T-helper 1 cell (primary cell): ENCODE measurements at places on chromosomes 7 and 10.

DNA sequence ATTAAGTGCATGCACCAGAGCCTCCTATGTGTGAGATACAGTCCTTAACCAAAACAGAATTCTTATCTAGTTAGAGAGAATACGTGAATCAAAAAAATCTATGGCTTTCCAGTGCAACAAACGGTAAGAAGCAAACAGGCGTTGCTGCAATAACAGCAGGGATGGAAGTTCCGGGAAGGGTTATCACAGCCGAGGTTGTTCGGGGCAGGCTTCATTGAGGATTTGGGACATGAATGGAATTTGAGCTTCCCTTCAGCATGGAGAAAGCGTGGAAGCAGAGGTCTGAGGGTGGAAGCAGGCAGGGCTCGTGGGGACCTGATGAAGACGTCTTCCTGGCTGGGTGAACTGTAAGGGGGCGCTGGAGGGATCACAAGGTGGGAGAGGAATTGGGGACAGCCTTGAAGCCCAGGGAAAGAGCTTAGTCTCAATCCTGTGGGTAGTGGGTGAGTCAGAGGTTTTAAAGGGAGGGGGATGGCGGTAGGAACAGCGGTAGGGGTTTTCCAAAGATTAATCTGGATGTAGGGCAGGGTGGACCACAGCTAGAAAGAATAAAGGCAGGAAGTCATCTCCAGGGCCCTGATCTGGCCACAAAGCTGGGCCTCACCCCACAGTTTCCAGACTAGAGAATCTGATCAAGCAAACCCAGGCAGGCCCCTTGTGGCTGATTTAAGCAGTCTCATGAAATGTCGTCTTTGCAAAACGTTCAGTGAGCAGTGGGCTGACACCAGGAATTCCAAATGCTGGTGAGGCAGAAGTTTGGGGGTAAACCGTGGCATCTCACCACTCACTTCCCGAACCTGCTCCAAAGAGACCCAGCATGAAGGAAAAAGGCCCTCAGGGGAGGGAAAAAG, 65.1 kb downstream of the CALML3 start:
- DNase-seq = no peak

GRCh38 chr7:141700848-141701371, 1.1 kb downstream of the DENND11 start:
- DNase-seq = peak; percentile 4

DNA sequence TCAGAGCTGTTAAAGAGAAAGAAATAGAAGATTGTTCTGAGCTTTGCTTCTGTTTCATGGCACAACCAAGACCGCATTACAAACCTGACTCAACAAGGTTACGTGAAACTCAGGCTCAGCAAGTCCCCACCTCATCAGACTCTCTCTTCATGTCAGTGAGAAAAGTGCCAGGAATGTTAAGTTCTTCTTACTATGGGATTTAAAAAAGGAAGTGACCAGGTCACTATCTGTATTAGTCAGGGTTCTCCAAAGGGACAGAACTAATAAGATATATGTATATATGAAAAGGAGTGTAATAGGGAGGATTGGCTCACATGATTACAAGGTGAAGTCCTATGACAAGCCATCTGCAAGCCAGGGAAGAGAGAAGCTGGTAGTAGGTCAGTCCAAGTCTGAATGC, 25.4 kb upstream of the PAPSS2 start:
- DNase-seq = no peak

- DNase-seq = no peak
Measured at GRCh38 chr10:48517482-48517881, 87.4 kb downstream of the ARHGAP22 start.

DNA sequence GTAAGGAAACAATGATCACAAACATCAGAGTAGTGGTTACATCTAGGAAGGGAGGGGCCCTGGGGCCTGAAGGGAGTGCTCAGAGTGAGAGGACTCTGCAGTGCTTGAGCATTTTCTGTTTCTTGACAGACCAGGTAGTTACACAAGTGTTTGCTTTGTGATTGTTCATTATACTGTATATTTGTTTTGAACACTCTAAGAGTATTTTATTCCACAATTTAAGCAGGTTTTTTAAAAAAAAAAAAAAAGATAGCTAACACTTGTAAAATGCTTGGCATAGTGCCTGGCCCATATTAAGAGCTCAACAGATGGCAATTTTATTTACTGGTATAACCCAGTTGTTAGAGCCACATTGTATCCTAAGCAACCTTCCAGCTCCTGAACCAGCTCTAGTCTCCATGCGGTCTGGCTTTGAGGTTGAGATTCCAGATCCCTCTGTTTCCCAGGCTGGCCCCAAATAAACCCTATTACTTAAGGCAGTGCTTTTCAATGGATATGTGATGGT, 20.1 kb upstream of the ATXN7L1 start:
- no peak for DNase-seq

GRCh38 chr10:73756183-73756582, 12.0 kb downstream of the SEC24C start:
- DNase-seq = no peak

GRCh38 chr10:61746377-61746776, 83.6 kb downstream of the CABCOCO1 start:
- DNase-seq = no peak

DNA sequence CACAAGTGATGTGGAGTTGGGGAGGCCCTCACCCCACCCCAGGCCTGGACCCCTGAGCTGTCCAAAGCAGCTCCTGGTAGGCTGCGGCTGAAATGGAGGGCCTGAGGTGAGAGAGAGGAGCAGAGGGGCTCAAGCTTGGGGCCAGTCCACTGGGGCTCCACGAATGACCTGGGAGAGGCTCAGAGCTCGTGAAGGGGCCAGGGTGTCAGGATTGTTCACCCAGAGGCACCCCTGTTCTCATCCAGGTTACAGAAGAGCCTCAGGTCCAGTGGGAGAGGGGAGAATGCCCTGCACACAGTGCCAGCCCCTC, 102.2 kb upstream of the RET start:
- DNase-seq = no peak

DNA sequence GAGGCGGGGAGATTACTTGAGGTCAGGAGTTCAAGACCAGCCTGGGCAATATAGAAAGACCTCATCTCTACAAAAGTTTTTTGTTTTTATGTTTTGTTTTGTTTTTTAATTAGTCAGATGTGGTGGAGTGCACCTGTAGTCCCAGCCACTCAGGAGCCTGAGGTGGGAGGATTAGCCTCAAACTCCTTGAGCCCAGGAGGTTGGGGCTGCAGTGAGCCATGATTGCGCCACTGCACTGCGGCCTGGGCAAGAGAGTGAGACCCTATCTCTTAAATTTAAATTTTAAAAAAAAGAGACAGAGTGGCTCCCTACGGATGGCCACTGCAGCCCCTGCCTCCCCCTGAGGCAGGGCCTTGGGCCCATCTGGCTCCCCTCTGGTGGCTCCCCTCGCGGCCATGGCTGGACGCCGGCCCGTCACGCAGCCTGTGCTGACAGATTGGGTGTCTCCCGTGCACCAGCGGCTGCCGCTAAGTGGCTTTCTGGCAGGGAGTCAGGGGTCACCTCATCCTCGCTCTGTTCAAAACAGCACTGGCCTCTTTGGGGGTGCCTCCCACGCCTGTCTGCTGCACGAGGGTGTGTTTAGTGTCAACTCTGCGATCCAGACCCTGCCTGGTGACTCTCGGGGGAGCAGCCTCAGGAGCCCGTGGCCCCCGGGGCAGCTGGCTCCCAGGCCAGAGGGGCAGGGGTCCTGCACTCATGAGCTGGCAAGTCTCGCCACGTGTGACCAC, 44.4 kb upstream of the ELN start:
- DNase-seq = no peak

- DNase-seq = no peak
Measured at GRCh38 chr7:35415411-35415822, 161.5 kb upstream of the TBX20 start.

DNA sequence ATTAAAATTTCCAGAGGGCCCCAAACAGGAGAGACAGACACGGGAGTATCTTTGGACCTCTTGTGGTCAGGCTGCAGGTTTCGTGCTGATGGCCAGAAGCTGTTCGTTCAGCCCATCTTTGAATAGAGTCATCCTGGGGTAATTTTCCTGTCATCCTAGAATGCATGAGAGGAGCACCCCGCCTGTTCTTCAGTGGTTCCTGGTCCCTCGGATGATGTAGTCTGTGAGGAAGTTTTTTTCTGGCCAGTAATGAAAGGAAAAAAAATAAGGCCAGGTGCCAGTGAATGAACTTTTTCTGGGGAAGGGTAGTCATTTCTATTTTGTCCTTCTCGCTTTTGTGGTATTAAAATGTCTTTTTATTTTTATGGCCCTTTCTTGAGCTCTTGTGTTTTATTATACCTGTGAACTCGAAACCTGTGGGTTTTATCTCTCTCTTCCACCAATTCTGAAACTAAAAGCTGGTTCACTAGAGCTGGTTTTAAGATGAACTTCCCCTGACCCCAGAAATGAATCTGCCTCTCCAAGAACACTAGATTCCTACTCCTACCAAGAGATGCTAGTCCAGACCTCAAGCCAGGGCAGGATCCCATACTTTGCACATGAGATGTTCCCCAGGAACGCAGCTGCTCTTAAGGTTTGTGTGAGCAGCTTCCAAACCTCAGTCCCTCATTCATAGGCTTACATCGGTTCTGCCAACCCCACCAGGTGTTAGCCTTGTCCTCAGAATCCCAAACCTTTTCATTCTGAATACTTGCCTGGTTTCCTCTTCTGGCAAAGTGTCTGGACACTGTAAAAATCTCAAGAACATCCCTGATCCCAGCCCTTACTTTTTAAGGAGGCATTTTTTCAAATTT, 15.4 kb upstream of the MEST start:
- DNase-seq = no peak

DNA sequence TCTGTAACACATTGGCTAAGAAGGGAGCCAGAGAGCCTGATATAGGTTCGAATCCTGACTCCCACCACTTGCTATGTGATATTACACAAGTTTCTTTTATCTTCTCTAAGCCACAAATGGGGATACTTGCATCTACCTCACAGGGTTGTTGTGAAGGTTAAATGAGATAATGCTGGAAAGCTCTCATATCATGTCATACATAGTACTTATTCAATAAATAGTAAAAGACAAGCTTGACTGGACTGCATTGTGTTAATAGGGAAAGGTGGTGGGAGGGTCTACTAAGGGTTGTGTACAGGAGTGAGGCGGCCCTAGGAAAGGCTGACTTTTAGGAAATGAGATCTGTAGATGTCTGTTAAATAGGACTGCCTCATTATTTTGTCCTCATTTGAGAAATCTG, 35.8 kb upstream of the DNMBP start:
- no peak for DNase-seq

DNA sequence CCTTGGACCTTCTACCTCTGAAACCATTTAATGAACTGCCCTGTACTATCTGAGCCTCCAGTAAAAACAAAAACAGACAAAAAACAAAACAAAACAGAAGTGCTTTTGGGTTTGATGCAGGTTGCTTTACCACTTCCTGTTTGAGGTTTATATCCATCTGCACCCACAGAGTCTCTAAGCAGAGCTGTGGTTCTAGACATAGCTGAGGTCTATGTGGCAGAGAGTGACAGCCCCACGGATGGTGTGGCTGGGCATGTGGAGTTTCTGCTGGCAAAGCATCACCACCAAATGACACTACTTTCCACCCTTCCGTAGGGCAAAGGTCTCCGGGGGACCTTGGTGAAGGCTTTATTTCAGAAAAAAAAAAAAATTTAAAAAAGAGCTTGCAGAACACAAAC, 754.2 kb downstream of the GRID1 start:
- peak; percentile 26 for DNase-seq

GRCh38 chr10:96999987-97000386, 167.9 kb downstream of the LCOR start:
- no peak for DNase-seq

DNA sequence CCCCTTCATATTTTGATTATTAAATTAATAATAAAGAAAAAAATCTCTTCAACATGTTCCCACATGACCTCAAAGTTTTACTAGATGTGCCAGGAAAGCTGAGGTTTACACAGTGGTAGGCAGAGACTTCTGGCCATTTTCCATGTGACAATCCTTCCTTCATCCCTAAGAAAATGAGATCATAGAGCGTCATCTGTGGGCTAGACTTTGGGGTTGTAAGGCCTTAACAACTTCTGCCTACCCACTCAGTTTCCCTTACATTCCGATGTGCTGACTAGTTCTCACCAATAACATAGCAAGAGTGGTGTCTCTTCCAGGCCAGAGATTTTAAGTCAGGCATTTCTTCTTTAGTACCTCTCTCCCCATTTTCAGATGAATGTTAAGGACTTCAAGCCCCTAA, 171.1 kb upstream of the PHF14 start:
- no peak for DNase-seq

GRCh38 chr10:118518095-118518494, 77.4 kb downstream of the PRLHR start:
- DNase-seq = no peak

- no peak for DNase-seq
Measured at GRCh38 chr7:91288208-91288824, 24.1 kb downstream of the FZD1 start.

DNA sequence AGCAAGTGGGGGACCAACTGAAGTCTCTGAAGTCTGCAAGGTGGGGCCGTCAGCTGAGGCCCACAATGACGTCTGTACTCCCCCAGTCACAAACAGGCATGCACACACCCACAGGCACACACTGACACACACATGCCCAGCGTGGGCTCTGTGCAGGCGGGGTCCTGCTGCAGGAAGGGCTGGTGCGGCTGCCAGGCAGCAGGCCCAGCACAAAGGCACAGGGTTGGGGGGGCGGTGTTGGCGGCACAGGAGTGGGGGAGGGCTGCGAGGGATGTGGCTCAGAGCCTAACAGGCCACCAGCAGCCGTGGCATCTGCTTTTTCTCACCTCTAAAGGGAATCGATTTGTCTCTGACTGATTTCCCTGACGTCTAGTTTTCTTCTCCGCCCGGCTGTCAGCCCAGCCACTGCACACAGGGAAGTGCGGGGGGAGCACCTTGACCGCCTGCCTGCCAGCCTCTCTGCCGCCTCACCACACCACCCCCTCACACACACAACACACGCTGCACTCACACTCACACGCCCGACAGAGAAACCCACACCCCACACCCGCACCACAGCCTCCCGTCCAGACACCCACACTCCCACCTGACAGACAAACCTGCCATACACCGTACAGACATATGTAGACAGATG, 43.5 kb upstream of the ZMIZ1 start:
- no peak for DNase-seq

- no peak for DNase-seq
Measured at GRCh38 chr7:84336766-84337165, 142.2 kb upstream of the SEMA3A start.

DNA sequence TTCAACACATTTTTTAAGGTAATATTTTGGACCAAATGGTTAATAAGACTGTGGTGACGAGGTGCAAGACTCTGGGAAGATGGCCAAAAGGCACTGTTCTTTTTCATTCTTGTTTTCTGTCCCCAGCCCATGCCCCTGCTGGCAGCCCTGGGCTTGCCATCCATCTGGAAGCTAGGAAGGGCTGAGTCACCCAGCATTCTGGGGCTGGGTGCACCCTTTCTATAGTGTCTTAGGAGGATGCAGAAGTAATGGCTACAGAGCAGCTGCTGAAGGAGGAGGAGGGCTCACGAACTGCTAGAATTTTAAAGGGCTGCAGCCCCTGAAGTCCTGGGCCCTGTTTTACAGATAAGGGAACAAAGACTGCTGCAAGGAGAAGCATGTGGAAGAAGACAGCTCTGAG, 42.8 kb upstream of the ZNF32 start:
- no peak for DNase-seq

DNA sequence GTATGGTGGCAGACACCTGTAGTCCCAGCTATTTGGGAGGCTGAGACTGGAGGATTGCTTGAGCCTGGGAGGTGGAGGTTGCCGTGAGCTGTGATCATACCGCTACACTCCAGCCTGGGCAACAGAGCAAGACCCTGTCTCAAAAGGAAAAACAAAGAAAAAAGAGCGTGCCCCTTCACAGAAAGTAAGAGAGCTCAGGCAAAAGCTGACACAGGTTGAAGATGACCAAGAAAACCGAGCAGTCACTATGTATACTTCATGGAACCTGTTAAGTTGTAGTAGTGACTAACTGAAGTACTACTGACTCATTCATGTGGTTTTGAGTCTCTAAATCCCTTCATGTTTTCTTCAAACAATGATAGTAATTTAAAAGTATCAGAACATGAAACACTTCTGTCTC, 1.2 kb upstream of the PRRT4 start:
- no peak for DNase-seq
